PC-9 (cell line): ENCODE measurements at places on chromosomes 2 and 18. TPM values are rescaled to one million over a fixed set of nuclear protein-coding genes. Genes with fewer than 3 reads are reported as not detected.

ARHGAP15 gene
- total RNA-seq: not detected in 2 replicates

TUBA4B gene
- not detected in 2 replicates for total RNA-seq

DNA sequence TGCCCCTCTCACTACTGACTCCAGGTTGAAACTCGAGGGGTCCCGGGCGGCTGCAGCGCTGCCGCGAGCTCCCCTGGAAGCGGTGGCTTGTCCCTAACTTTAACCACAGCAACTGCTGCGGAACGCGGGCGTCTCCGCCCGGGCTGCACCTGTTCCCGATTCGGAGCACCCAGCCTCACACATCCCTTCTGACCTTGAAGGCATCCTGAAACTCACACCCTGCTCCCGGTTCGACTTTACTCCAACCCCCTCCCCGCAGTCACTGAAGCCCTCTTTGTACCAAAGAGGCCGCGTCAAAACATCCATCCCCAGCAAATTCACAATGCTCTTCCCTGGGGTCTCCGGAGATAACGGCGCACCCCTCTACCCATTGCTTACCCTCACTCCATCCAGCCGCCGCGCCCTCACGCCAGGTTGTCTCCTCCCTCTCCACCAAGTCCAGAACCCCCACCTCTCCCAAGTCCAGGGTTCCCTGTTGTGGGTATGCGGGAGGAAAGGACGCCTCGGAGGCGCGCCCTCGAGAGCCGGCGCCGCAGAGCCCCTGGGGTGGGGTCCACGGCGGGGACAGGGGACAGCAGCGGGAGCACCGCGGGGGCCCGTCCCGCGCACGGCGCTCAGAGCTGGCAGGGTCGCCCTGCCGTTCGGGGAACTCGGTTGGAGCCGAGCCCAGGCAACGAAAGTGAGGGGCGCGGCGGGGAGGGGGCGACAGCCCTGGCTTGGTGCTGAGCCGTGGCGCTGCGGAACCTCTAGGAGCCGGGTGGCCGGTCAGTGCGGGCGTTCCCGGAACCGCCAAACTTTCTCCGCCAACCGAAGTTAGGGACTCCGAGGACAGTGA, 934 bp downstream of the MYO5B start:
- DNase-seq: peak; percentile 17
- peaks cover 34% of the 10 kb centered on the region for H3K4me1 ChIP-seq
- H3K4me3 ChIP-seq: peak overlapping the region; percentile 90
- H3K36me3 ChIP-seq: no peaks in the 10 kb centered on the region

DNA sequence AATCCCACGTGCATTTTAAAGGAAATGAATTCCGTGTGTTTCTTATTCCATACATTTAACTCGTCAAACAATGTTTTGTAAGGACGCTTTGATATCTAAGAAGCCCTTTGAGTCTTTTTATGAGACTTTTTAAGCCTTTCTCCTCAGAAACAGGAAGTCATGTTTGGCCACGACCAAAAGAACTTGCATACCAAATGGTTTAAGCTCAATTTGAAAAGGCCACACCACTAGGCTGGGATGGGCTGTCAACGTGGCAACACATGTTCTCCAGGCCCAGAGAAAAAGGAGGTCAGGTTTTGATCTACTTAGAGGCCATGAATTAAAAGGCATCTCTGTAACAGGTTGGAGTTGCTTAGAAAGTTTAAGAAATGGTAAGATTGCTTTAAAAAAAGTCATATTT, 441.8 kb downstream of the CMPK2 start:
- no peak for DNase-seq
- no peak overlapping the region for H3K4me3 ChIP-seq
- no peak overlapping the region for H3K27ac ChIP-seq
- H3K36me3 ChIP-seq: no peaks in the 10 kb centered on the region

DNA sequence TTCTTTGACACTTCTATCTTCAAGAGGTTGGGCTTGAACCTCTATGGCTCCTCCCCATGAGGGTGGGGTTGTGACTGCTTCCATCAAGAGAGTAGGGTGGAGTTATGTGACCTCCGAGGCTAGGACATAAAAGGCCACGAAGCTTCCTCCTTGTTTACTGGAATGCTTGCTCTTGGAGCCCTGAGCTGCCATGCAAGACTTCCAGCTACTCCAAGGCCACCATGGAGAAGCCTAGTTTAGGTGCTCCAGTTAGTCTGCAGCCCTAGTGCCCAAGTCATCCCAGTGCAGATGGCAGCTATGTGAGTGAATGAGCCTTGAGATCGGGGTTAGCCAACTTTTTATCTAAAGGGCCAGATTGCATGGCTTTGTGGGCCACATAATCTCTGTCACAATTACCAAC, 2.4 kb upstream of the MERTK start:
- H3K27me3 ChIP-seq: no peaks in the 10 kb centered on the region
- H3K4me3 ChIP-seq: no peak overlapping the region
- no peaks in the 10 kb centered on the region for H3K36me3 ChIP-seq
- no peak overlapping the region for H3K27ac ChIP-seq

DNA sequence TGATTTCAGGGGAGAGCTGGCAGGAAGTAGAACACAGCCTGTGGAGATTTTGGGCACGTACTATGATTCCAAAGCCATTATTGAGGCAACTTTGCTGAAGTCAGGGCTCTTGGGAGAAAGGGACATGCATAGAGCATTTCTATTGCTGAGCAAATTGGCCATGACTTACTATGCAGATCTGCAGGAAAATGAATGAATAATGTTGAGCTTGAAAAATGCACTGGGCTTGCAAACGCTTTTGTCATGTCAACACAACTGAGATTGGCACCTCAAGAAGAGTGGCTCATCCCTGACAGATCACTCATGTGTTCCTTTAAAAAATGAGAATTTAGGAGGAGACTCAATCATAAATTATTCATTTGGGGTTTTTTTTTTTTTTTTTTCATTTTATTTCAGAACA, 230.5 kb downstream of the MBD2 start:
- H3K27me3 ChIP-seq: no peaks in the 10 kb centered on the region
- DNase-seq: no peak
- no peaks in the 10 kb centered on the region for H3K36me3 ChIP-seq
- H3K27ac ChIP-seq: no peak overlapping the region
- H3K4me1 ChIP-seq: no peaks in the 10 kb centered on the region
- no peak overlapping the region for H3K4me3 ChIP-seq

GRCh38 chr18:70384181-70384790, 95.4 kb downstream of the SOCS6 start:
- no peaks in the 10 kb centered on the region for H3K27me3 ChIP-seq
- H3K27ac ChIP-seq: peak overlapping the region; percentile 77
- peaks cover 34% of the 10 kb centered on the region for H3K4me1 ChIP-seq
- H3K4me3 ChIP-seq: peak overlapping the region; percentile 48; the same call in 1 of the 2 replicates
- peak; percentile 76 for DNase-seq

DNA sequence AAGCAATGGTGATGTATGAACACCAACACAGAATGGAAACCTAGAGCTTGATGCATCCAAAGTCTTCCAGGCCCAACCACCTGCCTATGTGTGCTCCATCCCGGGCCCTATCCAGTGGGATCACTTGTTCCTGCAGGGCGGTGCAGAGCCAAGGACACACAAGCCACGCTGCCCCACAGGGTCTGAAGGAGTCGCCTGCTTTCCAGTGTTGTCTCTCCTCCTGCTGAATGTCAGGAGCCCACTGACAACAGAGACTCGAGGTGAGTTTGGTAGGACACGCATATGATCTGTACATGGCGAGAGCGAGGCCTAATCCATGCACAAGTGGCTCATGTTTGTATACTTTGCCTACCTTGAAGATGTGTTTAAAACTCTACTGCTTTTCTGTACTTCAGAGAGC, 70.9 kb upstream of the FHL2 start:
- no peaks in the 10 kb centered on the region for H3K36me3 ChIP-seq
- peaks cover 15% of the 10 kb centered on the region for H3K4me1 ChIP-seq
- no peak overlapping the region for H3K4me3 ChIP-seq
- DNase-seq: no peak
